ENCODE measurements at places on chromosomes 5 and 9.

GRCh38 chr9:123798195-123798594 lies 131.7 kb downstream of the DENND1A start:
- no peak for DNase-seq

GRCh38 chr9:214648-215493 lies at the start of gene DOCK8:
TSS of gene DOCK8 (plus strand) at chr9:214865. CDS start at chr9:214977, 112 bp downstream.
- no peak for DNase-seq

DNA sequence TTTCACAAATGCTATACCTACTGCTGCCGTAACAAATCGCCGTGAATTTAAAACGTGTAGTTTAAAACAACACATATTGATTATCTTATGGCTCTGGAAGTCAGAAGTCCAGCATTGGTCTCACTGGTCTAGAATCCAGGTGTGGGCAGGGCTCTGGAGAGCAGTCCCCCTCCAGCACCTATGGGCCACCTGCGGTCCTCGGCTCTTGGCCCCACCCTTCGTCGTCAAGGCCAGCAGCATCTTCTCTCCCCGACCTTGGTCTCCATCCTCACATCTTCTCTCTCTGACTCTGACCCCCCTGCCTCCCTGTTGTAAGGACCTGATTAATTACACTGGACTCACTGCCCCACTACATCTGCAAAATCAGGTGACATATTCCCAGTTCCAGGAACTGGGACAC lies 106.4 kb upstream of the COL5A1 start:
- no peak for DNase-seq

DNA sequence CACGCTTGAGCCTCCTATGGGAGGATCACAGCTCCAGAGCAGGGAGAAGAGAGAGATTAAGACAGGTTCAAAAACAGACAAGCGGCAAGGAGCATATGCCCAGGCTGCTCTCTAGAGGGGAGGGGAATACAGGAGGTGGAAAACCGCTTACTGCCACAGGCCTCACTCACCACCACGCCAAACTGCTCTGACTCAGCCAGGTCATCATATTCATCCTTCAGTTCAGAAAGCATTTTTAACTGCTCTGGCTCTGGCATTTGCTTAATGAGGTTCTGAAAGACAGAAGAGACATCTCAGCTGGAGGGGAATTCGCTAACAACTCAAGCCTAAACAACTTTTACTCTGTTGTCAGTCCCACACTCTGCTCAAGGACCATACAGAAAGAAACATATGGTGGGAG lies 40.1 kb downstream of the PCDHGC5 start:
- no peak for DNase-seq

- DNase-seq, result no peak
These were observed 240.2 kb downstream of the RFX3 start for GRCh38 chr9:3285365-3286161.

DNA sequence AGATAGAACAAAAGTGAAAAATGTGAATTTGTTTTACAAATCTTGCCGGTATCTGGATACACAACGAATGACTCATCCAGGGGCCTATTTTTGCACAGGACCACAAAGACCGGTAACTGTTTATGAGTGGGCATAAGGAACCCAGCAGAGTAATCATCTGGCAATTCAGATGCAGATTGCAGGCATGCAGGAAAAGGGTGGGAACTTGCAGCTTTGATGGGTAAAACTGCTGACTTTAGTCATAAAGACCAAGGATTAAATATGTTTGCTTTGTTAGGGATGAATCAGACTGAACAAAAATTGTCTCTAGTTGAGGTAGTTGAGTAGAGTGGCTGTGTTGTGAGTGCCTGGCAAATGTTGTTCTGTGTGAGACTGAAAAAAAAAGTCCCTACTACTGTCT lies 309.6 kb upstream of the CCNH start:
- DNase-seq, result no peak

- DNase-seq, result peak; percentile 94
These were observed 167.8 kb downstream of the TRIO start for GRCh38 chr5:14310901-14311300.

GRCh38 chr9:84002344-84002743 lies 21.7 kb downstream of the RMI1 start:
- no peak for DNase-seq

DNA sequence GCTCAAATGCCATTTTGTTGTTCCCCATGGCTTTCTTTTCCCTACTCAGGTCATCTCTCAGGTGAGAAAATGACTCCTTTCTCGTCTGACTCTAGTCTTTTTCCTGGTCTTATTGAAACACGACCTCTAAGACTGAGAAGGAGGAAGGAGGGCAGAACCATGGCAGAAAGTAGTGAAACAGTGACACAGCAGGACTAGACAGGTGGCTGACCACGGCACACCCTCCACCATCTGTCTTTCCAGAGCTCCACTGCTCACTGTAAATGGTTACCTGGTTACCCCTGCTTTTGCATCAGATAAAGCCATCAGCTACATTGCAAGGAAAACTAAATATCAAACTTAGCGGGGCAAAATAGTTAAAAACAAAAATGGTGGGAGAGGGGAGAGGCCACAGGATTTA lies 30.9 kb downstream of the NR4A3 start:
- DNase-seq, result peak; percentile 81

DNA sequence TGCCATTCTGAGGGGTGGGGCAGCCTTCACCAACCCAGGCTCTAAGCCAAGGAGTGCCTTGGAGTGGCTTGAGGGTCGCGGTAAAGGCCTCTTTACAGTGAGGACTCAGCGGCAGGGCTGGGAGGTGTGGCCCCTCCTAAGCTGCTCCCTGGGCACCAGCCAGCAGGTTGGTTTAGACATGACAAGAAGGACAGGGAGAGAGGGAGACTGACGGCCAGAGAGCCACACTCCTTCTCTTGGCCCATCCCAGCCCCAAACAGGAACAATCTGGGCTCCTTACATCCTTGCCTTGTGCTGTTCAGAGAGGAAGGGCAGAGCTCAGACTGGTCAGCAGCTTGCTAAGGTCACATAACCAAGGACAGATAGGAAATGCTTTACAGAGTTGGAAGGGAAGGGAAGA lies 94.5 kb downstream of the LMX1B start:
- no peak for DNase-seq

DNA sequence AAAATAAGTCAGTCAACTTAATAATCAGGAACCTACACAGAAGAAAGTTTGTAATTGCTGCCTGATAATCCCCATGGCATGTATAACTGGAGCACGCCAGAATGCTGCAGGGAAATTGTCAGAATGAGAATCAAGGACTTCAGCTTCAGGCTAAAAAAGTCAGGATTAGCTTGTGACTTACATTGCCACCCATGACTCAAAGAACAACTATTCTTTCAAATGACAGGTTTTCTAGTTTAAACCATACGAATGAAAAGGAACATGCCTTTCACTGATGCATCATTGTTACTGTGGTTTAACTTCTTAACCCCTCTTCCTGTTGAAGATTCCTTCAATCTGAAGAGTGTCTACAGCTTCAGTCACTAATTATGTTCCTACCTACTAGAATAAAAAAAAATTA lies 112.4 kb downstream of the ISL1 start:
- no peak for DNase-seq

- no peak for DNase-seq
These were observed 984.9 kb downstream of the TLE4 start for GRCh38 chr9:80556631-80557030.

GRCh38 chr5:78604689-78605285 lies 43.8 kb downstream of the LHFPL2 start:
- DNase-seq, result no peak
